ENCODE measurements at places on chromosomes 1 and 21. TPM values are rescaled to one million over a fixed set of nuclear protein-coding genes. Genes with fewer than 3 reads are reported as not detected.

Gene DFFB
- 6.9 TPM for polyA plus RNA-seq

Gene GJA5
- polyA plus RNA-seq = not detected

DNA sequence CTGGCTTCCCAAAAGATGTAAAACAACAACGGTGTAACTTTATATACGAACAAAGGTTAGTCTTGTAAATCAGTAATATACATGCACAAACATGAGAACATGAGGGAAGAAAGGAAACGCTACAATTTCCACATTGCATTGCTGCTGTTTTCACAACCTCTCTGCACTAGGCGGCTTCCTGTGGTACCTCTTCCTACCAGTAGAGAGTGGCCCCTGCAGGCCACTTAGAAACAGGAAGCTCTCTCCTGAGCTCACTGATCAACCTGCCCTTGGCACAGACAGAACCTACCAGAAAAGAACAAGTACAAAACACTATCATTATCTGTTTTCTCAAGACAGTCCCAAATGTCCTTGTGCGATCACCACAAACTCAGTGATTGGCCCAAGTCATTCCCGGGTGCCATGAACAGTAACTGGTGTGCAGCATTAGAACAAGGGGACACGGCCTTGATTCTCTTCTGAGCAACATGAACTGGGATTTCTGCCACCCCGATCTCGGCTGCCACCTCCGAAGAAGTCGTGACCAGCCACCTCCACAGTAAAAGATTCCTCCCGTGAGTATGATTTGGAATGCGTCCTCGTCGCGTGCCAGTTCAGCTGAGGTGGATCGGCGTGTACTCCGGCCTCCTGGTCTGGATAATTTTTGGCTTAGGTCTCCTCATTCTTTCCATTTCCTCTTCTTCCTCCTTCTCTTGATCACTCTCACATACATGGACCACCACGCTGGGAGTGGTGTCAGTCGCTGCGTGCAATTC, 5.7 kb upstream of the KCNE1 start:
- DNase-seq = no peak

DNA sequence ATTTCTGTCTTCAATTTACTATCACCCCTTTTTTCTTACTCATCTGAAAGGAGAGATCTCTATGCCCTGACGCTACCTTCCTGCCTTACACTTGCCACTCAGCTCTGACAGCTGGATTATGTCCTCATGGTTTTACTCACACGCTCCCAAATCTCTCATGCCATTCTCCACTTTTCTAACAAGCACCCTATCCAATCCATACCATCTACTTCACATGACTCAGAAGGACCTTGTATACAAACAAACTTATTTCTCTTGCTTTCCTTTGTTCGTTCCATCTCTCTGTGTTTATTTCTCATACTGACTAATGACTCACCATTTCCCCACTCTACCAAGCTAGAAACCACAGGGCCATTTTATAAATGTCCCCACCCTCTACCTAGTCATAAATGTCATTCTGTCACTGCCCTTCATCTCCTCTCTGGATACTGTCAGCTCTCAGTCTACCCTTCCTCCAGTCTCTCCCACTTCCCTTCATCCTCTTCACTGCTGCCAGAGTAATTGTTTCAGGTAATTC, 87.3 kb downstream of the USP24 start:
- DNase-seq = peak; percentile 10
